ENCODE measurements at places on chromosomes 1 and 21.

DNA sequence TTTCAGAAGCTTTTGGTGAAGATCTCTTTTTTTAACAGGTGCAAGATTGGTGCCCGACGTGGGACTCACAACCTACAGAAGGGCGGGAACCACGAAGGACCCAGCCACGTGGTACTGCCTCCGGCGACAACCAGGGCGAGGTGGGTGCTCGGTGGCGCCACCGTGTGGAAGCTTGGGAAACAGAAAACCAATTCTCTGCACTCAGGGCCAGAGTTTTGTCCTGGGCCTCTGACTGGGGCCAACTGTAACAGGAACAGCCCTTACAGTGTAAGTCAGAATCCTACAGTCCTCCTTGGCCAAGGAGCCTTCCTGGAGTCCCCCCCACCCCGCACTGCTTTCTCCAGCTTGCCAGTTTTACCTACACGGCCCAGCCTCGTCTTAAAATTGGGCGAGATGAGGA, 11.6 kb upstream of the S100A7A start:
- DNase-seq, result peak; percentile 52

GRCh38 chr1:119673171-119673940, 25.3 kb upstream of the ZNF697 start:
- no peak for DNase-seq

DNA sequence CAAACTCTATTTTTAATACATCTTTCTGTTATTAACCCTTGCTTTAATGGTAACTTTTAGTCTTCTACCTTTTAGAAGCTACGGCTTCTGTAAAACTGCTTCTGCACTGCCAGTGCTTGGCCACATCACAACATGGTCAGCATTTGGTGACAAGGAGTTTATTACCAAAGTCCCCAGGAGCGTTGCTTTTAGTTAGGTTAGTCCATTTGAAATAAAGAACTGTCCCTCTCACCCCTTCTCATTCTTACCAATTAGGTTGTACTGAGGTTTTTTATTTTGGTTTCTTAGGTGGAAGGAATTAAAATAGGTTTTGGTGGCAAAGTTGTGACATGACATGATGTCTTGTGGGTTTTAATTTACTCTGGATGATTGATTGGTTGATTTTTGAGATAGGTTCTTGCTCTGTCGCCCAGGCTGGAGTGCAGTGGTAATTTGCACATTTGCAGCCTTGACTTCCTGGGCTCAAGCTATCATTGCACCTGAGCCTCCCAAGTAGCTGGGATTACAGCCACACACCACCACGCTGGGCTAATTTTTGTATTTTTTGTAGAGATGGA, 39.2 kb downstream of the SPEN start:
- no peak for DNase-seq

GRCh38 chr1:199204231-199204630, 565.4 kb downstream of the PTPRC start:
- no peak for DNase-seq

GRCh38 chr1:204464187-204464631, 30.4 kb downstream of the PIK3C2B start:
- DNase-seq, result no peak

DNA sequence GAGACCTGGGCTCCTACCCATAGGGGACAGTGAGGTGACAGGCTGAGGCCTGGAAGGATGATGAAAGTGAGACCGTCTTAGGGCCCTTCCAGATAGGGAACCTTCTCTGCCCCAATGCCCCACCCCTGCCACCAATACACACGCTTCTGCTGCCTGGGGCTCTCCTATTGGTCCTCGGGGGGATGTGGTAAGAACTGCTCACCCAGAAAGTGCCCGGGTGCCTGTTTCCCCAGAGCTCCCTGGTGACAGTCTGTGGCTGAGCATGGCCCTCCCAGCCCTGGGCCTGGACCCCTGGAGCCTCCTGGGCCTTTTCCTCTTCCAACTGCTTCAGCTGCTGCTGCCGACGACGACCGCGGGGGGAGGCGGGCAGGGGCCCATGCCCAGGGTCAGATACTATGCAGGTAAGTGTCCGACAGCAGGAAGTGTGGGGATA, 948 bp downstream of the SEMA4A start:
- DNase-seq, result peak; percentile 44

GRCh38 chr1:78045563-78045925, 222 bp upstream of the GIPC2 start:
- DNase-seq, result no peak

- DNase-seq, result peak; percentile 39
Measured at GRCh38 chr1:51518586-51519047, 449 bp downstream of the EPS15 start.

DNA sequence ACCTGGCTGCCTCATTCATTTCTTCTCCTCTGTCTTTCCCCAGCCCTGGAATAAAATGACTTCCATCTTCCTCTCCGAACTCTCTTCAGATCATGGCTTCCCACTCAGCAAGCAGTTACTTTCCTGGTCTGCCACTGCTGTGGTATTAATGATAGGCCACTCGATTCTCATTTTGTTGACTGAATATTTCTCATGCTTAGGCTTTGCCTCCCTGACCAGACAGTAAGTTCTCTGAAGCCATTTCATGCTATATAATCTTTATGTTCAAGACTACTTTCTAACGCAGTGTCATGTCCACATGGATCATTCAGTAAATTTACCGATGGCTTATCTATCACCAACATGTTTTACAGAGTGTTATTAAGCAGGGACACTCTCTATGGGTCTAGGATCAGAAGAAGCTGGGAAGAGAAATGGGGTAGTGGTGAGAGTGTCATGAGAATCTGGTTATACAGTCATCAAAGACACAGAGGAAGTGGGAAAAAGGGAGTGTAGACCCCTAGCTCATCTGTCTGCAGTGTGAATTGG, 20.6 kb downstream of the RUNX1 start:
- DNase-seq, result no peak

GRCh38 chr1:162279136-162279498, 97.5 kb downstream of the SPATA46 start:
- DNase-seq, result no peak

DNA sequence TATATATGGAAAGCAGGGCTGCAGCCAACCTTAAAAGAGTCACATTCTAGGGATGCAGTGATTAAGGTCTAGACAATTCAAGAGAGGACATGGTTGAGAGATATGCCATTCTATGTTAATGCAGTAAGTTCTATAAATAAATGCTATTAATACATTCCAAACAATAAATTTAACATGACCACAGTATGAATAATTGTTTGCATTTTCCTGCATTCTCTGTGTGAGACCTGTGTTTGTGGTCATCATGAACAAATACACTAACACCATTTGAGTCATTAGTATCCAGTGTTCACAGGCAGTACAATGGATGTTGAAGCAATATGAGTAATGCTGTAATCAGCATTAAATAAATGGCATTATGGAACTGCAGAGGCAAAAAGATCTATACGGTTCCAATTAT, 5.5 kb upstream of the ZRANB2 start:
- no peak for DNase-seq

All from stimulated activated CD4-positive, alpha-beta T cell treated with anti-CD3 and anti-CD28 coated beads, Interleukin-4, amount 100 ng/mL, for 48 hours (primary cell).